Myocyte (in vitro differentiated cells): ENCODE measurements at places on chromosomes 12 and 14. TPM values are rescaled to one million over a fixed set of nuclear protein-coding genes. Genes with fewer than 3 reads are reported as not detected.

DNA sequence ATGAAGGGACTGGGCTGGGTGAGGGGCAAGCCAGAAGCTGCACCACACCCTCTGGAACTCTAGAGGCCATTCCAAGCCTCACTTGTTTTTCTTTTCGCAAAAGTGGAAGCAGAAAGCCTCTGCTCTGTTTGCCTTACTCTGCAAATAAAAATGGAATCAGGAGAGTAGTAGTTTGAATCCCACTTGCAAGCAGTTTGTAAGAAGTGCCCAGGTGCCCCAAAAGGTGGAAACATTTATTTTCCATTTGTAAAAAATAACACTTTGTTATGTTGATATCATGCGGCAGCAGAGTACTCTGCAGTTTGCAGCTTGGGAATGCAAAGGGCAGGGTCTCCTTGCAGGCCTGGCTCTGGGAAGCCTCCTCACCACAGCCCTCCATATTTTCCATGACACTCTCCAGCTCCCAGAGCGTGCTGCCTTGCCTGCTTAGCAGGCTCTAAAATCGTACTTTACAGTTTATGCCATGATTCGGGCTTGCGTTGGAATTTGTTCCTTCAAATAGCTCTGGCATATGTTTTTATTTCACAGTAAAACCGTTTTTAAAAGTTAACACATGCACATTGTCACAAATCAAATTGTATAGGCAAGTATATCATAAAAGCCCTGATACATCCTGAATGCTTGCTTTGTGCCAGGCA is 20.0 kb downstream of the TUNAR start:
- DNase-seq, result no peak

DNA sequence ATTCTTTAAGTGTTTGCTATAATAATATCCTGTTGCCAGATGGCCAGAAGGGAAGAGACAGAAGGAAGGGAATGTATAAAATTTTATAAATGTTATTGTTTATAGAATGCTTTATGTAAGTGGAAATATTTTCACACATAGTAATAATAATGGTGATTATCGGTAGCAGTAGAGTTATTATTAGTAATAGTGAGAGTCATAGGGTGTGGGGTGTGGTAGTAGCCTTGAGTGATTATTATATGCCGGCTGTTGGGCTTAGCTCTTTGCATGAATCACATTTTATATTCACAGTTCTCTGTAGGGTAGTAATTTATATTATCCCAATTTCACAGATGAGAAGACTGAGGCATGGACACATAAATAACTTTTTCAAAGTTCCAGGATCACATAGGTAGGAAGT is 391.4 kb downstream of the C12orf75 start:
- no peak for DNase-seq

GRCh38 chr12:93402333-93403311 is 24.9 kb downstream of the NUDT4 start:
- no peak for DNase-seq

WNT1 gene
- total RNA-seq, result not detected in 2 replicates

AGAP2 gene
- 9.8 and 30.2 TPM in 2 replicates for total RNA-seq

DNA sequence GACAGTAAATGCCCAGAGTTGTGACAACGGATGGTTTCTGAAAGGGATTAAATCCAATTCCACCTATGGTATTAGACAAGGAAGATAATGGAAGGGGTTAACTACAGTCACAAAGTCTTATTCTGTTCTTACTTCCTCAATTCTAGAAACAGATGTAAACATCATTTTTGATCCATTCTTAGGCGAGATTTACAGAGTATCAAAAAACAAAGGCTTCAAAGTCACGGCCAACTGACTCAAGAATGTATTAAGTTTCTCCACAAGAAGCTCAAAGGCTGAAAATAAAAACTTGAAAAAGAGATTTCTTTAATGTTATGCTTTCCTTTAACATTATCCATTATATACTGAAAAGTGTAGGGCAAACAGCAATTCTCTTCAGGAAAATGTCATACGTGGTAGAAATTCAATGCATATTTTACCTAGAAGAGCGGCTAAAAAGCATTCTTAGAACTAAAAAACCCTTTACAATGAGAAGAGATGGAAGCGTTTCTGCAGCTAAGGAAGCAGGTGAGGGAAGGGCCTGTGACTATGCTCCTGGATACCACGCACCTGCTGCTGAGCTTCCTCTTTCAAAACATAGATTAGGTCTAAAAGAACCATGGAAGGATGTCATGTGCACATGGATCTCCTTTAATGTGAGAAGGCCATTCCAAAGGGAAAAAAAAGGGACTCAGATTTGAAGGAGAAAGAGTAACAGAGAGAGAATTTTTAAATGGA is 185.8 kb downstream of the STXBP6 start:
- DNase-seq, result no peak

DNA sequence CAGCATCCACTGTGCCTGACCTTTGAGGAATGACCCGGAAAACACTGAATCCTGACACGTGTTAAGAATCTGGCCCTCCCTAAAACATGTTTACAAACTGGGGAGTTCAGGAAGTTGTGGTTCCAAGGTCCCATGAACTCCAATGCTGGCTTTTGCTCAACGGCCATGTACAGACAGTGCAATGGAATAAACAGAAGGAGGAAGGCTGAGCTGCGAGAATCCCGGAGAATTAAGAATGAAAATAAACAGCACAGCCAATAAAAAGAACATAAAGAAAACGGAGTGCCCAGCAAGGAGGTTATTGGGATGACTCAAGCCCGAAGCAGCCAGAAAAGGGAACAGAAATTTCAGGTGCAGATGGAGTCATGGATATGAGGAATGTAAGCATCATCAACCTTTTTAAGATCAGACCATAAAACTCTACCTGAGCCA is 32.3 kb downstream of the BCL11B start:
- no peak for DNase-seq

ABCC9 gene
- 10.1 and 18.5 TPM in 2 replicates for total RNA-seq

DNA sequence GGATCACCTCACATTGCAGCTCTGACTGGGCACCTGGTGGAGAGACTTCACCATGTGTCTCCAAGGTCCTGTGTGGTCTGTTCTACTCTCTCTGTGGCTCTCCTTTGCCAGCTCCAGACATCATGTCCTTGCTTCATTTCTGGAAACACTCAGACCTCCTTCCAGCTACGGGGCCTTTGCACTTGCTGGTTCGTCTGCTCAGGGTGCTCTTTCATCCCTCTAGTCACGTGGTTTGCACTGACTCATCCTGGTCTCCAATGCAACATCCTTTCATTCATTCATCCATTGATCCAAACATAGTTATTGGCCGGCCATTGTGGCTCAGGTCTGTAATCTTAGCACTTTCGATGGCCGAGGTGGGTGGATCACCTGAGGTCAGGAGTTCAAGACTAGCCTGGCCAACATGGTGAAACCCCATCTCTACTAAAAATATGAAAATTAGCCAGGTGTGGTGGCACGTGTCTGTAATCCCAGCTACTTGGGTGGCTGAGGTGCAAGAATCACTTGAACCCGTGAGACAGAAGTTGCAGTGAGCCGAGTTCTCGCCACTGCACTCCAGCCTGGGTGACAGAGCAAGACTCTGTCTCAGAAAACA is 23.9 kb upstream of the CCDC63 start:
- DNase-seq, result no peak

C12orf54 gene
- total RNA-seq, result not detected in 2 replicates

- no peak for DNase-seq
Observed at GRCh38 chr12:94674835-94675234, 24.5 kb upstream of the TMCC3 start.

GRCh38 chr12:127654383-127654985 is 612.5 kb upstream of the TMEM132C start:
- no peak for DNase-seq

DNA sequence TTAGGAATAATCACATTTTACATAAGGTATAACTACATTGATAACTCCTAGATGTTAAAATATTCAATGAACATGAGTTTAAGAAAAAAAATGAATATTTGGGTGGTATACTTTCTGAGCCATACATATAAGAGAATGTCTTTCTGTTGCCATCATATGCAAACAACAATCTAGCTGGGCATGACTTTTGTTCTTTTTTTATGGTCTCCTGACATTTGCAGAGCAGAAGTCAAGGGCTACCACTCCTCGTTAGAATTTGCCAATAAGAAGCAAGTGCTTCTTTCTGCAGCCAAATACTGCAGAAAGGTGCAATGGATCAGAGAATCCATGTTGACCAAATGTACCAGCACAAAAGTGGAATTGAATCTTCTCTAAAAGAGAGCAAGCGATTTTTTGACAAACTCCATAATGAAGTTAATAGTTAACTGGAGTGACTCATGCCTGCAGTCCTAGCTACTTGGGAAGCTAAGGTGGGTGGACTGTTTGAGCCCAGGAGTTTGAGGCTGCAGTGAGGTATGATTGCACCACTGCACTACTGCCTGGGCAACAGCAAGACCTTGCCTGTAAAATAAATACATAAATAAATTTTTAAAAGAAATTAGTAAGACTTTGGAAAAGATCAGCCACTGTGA is 25.5 kb upstream of the CCDC91 start:
- DNase-seq, result no peak

DNA sequence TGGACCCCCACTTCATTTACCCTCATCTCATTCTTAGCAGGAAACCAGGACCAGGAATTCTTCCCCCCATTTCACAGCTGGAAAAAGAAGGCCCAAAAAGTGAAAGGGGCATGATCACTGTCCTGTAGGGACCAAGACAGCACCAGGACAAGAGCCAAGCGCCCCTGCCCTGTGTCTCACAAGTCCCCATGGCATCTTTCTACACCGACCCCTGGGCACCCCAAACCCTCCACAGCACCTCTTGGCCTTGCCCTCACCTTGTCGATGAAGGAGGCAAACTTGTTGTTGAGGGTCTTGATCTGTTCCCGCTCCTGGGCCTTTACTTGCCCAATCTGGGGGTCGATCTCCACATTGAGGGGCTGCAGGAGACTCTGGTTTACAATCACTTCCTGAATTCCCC is 710 bp downstream of the KRT76 start:
- DNase-seq, result no peak

GRCh38 chr14:94059998-94060397 is 21.0 kb downstream of the DDX24 start:
- no peak for DNase-seq

CFAP251 gene
- total RNA-seq, result 0.99 and 2.5 TPM in 2 replicates

PROX2 gene
- total RNA-seq, result not detected in 2 replicates

DNA sequence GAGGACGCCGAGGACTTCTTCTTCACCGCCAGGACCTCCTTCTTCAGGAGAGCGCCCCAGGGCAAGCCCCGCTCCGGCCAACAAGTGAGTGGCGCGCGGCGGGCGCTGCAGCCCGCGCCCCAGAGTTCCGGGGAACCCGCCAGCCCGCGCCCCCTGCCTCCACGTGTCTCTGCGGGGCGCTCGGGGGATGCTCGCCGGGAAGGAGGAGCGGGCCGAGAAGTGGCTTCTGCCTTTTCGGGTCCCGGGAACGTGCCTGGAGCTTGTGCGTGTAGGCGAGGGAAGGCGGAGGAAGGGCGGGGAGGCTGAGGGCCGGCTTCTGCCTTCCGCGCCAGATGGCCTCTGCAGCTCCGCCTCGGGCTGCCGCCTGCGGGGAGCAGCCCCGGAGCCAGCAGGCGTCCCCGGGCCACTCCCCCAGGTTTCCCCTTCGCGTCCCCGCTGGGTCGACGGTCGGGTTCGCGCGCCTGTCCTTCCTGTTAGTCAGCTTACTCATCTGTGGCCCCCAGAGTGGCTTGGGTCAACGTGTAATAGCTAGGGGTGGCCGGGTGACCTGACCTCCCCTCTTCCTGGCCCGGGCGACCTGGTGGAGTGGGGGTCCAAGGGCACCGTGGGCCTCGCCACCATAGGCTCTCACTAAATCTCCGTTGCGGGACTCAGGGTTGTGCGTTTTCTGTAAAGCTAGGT is 505 bp downstream of the RASSF3 start:
- DNase-seq, result peak; percentile 68

DNA sequence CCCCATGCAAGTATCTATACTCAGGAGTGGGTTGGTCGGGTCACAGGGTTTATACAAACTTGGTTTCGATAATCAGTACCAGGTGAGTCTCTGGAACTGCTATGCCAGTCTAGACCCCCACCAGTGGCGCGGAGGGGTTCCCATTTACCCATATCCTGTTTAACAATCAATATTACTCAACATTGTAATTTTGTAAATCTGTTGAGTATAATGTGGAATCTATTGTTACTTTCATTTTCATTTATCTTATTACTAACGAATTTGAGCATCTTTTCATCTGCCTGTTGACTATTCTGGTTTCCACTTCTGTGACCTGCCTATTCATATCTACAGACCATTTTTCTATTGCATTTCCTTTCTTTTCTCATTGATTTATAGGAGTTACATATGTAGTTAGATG is 275.2 kb upstream of the CRY1 start:
- no peak for DNase-seq

- DNase-seq, result no peak
Observed at GRCh38 chr12:82047446-82047845, 288.3 kb upstream of the PPFIA2 start.

DNA sequence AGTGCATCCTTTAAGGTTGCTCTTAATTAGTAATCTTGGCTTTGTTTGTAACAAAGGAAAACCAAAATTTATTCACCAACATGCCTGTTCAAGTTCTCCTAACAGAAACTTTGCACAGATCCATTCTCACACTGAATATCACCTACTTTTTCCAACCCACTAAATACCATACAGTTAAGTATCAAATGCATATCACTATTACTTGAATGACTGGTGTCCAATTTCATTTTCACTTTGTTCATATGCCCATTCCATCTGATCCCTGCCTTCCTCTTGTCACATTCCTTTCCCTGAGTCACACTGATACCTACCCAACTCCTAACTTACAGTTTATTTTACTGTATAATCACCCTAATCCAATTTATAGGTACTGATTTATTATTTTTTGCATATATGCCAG is 286.4 kb downstream of the NELL2 start:
- DNase-seq, result no peak
